ENCODE measurements at places on chromosomes 13 and 19. TPM values are rescaled to one million over a fixed set of nuclear protein-coding genes. Genes with fewer than 3 reads are reported as not detected.

Gene CD79A
- 0.10 TPM for total RNA-seq

Gene MBNL2
- 89.8 TPM for total RNA-seq

Gene EXOC3L2
- total RNA-seq: 2.6 TPM

Gene SPACA4
- not detected for total RNA-seq
